Fibroblast of gingiva (primary cell): ENCODE measurements at places on chromosomes 6 and 20.

DNA sequence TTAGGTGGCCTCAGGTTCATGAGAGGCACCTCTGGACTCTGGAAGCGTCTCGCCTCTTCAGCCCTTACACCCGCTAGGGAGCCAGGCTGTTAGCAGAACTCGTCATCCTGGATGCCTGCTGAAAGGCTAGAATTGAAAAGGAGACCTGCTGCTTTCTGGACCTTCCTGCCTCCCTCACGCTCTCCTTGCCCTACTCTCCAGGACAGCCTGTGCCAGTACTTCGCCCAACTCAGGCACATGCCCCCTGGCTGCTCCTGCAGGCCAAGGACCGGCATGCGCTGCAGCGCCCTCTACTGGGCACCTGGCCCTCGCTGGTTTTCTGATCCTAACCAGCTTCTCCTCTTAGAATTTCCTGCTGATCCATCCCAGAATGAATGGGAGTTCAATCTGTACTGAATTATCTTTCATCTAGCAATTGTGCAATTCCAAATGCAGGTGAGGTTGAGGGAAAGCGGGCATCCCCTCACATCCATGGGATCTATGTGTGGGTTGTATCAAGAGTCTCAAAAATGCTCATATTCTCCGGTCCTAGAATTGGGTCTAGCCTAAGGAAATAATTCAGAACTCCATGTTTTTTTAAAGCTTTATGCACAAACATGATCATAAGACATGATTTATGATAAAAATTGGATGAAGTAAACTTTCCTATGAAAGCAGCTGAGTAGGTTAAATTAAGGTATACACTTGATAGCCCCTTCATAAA lies 78.0 kb downstream of the PTPN1 start:
- peak; percentile 47 for DNase-seq

DNA sequence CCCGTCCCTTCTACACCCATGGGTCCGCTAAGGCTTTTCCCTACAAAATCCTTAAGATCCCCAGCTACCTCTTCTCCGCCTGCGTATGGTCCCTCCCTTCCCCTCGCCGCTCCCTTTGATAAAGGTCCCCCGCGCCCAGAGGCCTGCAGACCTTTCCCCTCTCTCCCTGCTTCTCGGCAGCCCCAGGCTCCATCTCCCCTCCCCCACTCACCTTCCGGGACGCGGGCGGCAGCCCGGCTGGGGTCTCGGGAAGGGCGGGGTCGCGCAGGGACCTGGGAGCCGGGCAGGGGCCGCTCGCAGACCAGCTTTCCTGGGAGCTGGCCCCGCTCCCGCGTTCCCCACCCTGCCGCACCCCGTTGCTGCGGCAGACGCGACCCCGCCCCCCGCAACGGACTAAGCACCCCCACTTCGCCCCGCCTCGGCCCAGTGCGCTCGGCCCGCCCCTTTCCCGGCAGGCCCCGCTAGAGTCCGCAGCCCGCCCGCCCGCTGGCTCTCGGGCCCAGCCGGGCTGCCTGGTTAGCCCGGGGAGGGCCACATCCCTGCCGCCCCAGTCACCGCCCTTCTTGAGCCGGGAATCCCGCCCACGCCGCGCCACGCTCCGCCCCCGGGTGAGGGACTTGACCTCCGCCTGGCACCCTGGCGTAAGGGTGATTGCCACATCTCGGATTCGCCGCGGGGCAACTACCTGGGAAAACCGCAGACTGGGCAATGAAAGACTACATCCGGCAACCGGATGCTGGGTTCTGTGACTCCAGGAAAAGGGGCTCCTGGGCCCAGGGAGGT lies at the start of gene FLOT1:
Gene FLOT1 (minus strand): TSS at position 372 of the 783 bp plus-strand sequence. CDS start 498 bp downstream, outside the sequence.
- peak; percentile 99 for DNase-seq

GRCh38 chr6:113953346-113953745 lies 17.6 kb downstream of the HDAC2 start:
- no peak for DNase-seq

DNA sequence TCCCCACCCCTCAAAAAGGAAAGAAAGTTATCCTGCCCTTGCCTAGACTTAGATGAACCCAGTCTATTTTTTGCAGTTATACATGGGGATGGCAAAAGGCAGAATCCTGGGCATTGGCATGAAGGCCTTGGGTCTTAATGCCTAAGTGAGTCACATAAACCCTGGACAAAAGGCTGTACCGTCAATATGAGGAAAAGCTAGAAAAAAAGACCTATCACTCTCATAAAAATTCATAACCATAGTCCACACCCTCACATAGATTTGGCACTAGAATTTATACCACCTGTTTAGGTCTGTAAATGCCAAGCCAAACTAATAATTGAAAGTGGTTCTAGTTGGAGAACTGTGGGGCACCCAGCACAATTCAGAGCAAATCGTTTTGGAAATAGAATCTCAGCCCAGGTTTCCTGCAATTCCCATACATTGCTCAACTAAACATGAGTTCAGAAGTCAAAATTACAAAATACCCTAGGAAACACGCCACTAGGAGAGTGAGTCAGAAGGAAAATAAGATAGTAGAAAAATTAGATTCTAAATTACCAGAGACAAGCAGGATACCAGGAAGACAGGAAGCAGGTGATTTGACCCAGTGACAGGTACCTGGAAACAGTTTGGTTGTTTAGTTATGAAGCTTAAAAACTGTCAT lies 70.4 kb upstream of the FUCA2 start:
- peak; percentile 64 for DNase-seq

GRCh38 chr20:15582146-15582760 lies 991.0 kb downstream of the KIF16B start:
- no peak for DNase-seq
